GM18507 (cell line): ENCODE measurements at places on chromosomes 5 and 9.

DNA sequence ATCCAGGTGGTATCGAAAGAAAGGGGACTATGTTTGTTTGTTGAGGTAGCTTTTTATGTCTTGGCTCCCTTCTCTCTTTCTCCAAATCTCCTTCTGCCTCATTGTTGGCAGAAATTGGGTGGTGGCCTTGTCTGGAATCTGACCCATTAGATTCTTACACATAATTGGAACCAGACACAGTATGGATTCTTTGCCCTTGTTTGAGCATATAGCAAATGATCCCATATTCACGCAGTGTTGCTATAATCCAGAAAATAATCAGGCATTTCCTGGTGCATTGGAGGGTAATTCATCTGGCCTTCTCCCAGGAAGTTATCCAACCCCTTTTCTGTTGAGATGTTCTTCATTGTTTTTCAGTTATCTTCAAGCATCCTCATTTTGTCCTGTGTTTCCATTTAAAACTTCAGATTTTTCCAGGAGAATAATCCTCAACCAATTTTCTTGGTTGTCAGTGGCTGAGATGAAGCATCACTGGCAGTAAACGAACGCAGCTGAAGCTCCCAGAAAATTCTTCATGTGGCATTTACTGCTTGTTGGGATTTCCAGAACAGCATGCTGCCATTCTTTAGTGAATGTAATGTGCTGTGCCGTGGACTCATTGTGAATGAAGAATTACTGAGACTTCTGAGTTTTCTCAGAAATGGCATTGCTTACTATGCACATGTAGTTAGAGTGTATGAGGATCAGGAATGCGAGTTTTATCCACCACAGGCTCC is 70.5 kb upstream of the NTRK2 start:
- DNase-seq = no peak

DNA sequence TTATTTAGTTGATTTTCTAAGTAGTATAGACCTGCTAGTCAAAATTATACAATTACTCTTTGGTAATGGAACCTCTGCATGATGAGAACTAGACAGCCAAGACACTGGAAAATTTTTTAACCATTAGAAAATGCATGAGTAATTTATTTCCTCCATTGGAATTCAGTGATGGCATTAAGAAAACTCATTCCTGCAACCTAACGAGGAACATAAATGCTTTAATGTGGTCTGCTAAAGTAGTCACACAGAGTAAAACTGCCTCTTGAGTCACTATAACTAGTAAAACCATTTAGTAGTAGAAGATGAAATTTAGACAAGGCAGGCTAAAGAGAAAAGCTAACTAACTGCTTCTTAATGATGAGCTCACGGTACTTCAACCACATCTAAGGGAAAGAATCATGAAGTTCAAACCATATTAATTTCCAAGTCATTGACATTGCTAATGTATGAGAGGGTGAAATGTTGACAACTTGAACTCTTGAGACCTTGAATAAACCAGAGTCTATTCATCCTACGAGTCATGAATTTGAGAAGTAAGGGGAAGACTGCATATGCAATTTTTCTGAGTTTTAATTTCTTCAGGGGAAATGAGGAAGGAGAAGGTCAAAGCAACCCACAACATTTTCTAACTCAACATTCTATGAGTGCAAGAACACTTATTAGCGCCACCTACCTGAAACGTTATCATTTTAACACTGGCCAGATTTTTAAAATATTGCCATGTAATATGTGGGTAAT is 74.4 kb downstream of the GLIS3 start:
- no peak for DNase-seq

DNA sequence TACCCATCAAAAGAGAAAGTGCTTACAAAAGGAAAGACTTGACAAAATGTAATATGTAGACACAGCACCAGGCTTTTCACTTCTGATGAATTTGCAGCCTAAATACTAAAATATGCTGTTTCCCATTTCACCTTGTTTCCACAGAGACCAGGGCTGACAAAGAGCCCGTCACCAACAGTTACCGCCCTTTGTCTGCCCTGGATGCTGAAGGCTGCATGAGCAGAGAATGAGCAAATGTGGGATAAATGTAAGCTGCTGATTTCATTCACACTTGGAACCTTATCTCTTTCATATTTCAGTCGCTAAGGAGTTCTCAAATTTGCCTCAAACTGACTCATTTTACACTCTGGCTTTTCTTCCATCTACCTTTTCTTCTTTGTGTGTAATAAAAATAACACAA is 213.9 kb downstream of the TMEM167A start:
- DNase-seq = no peak

GRCh38 chr5:17203329-17204132 is 13.9 kb upstream of the BASP1 start:
- no peak for DNase-seq

- peak; percentile 2 for DNase-seq
These were observed 560.7 kb downstream of the HTR1A start for GRCh38 chr5:63401436-63402046.

DNA sequence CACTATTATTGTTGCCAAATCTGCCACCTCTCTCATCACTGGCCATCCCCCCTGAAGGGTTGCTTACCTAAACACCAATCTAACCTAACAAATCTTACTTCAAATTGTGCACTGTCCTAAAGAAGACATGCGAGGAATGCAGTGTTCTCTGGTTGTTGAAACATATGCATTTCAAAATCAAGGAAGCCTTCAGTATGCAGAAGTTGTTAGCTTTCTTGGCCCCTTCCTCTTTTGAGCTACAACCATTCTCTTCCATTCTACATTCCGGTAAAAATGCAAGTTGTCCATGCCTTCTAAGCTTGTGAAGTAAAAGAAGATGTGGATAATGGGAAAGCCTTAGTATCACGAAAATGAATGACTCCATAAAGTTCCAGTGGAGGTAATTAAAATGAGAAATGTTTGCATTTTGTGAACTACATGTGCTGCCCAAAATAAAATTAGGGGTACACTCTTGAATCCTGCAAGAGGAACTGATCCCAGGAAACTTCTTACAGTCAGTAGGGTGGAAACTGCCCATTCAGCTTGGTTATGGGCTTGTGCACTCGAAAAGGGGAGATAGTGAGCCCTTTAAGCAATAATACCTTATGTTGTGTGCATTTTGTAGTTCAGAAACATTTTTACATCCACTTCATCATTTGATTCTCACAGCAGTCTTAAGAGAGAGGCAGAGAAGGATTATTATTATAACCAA is 77.6 kb upstream of the ADRB2 start:
- no peak for DNase-seq

- no peak for DNase-seq
These were observed 186.5 kb downstream of the ERCC6L2 start for GRCh38 chr9:96062031-96062430.

GRCh38 chr5:74380193-74380592 is 260.3 kb downstream of the ENC1 start:
- DNase-seq = no peak
